ENCODE measurements at places on chromosomes 6 and 20.

DNA sequence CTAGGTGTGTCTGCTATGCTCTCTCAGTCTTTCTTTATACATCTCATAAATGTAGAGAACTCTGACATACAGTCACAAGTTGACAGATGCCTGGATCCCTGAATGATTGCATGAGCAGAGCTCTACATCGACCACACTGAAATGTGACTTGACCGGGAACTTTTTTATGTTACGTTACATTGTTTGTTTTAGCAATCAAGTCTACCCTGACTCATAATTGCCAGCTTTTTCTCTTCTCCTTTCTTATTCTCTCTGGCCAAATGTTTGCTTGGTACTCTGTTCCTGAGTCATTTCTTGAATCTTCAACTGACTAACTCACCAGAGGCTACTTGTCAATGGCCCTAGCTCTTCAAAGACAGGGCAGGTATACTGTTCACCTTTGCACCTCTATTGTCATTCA, 213.6 kb upstream of the DTNBP1 start:
- DNase-seq, result no peak

- no peak for DNase-seq
These were observed 299.2 kb downstream of the SLC35F1 start for GRCh38 chr6:118206221-118206620.

DNA sequence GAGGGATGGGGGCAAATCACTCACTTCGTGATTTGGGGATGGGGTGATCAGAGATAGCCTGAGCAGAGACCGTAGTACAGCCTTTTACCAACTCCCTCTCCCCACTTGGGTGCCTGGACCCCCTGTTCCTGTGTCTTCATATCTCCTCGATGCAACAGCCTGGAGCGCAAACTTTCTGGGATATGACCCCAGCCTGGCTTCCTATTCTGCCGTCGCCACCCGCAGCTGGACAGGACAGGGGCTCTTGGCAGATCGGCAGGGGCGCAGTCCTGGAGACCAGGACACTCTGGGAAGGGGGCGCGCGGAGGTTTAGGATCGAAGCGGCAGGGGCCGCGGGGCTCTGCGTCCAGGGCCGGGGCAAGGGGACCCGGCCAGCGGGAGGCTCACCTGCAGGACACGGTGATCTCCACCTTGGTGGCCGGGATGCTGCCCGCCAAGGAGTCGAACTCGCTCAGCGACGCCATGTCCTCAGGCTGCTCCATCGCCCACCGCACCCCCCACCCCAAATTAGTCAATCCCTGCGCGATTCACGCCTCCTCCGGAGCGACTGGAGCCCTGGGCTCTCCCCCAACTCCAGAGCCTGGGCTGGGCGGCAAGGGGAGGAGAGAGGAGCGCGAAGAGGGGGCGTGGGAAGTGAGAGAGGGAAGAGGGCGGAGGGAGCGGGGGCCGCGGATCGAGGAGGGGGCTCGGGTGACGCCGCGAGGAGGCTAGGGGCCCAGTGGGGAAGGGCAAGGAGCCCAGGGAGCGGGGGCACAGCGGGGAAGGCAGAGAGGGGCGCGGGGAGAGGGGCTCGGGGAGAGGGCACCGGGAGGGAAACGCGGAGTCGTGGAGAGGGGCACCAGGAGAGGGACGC, at the start of gene CPNE5:
Gene CPNE5 (minus strand): TSS at position 549 of the 853 bp plus-strand sequence. CDS start 67 bp downstream, at position 482.
- DNase-seq, result no peak

DNA sequence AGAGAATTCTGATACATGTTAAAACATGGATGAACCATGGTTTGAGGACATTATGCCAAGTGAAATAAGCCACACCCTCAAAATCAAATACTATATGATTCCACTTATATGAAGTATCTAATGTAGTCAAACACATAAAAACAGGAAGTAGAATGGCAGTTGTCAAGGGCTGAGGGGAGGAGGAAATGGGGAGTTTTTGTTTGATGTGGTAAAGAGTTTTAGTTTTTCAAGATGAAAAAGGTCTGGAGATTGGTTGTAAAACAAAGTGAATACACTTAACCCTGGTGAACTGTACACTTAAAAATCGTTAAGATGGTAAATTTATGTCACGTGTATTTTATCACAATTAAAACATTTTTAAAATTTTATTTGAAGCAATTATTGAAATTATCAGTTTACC, 127.4 kb upstream of the GRIK2 start:
- no peak for DNase-seq

- no peak for DNase-seq
These were observed 12.2 kb upstream of the NOP56 start for GRCh38 chr20:2640260-2640659.

DNA sequence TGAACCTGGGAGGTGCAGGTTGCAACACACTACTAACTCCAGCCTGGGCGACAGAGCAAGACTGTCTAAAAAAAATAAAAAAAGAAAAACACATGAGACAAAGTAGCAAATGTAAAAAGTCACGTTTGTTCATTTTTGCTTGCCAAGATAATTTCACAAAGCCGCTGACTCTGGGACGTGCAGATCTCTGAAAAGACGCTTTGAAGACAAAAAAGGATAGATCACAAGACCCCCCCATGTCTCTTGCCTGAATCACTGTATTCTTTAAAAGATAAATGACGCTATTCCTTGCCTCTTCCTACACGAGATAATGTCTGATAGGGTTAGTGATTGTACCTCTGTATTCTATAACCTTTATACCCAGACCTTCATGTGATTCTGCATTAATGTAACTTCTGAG, 23.3 kb upstream of the STXBP5 start:
- no peak for DNase-seq

- DNase-seq, result no peak
These were observed 135.7 kb upstream of the CCDC28A start for GRCh38 chr6:138637822-138638221.

DNA sequence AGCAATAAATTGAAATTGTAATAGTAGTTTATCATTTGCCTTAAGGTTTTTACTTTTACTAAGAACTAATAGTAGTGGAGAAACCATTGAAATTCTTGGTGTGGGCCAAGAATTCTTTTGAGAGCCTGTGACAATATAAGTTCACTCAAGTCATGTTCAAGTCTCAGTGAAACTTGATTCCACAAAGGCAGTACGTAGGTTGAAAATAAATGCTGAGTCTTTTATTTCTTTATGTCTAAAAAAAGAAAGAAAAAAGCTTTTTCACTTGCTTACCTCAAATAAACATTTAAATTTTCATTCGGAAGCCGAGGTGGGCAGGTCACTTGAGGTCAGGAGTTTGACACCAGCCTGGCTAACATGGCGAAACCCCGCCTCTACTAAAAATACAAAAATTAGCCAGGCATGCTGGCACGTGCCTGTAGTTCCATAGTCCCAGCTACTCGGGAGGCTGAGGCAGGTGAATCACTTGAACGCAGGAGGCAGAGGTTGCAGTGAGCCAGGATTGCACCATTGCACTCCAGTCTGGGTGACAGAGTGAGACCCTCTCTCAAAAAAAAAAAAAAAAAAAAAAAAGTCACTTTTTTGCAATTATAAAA, 57.8 kb upstream of the NELFCD start:
- DNase-seq, result no peak

DNA sequence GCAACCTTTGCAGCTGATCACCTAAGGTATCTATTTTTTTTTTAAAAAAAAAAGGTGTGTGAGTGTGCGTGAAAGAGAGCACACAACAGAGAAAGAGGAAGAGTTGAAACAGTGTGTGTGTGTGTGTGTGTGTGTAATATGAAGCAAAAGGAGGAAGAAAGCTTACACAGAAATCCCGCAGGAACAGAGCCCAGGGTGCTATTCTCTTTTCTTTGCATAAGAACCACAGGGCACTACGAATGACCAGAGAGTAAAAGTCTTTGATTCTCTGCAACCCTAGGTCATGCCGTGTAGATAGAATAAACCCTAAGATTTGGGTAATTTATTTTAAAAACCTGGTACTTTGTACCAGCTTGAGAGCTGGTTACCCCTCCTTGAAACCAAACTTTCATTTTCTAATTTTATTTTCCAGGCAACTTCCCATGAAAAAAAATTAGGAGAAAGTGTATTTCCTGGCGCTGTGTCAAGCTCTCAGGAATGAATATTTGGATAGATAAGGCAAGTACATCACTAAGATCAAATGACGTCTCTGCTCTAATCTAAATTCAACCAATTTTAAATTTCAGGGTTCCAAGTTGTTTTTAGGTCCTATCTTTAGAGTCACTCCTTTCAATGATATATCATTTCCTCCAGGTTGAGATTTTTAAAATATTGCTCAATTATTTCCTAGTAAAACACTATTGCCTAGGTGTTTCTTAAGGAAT, 47.9 kb upstream of the ID4 start:
- no peak for DNase-seq

DNA sequence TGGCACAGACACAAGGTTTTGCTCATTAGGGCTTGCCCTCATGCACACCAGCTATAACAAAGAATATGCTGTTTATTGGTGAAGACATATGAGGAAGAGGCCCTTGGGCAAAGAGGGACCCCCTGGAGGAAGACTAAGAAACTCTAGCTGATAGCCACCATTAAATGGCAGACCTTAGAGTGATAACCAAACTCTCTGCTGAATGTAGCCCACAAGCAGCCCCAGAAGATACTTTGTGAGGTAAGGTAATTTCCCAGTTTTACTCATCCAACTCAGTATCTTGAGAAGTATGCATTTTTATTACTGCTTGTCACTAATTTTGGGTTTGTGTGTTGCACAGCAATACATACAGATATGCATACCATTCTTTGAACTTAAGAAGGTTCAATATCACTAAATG, 563.3 kb downstream of the DOK5 start:
- no peak for DNase-seq

- DNase-seq, result no peak
These were observed 1.7 kb downstream of the FKBP5 start for GRCh38 chr6:35686873-35687555.
